ENCODE measurements at places on chromosomes 5 and 9.

DNA sequence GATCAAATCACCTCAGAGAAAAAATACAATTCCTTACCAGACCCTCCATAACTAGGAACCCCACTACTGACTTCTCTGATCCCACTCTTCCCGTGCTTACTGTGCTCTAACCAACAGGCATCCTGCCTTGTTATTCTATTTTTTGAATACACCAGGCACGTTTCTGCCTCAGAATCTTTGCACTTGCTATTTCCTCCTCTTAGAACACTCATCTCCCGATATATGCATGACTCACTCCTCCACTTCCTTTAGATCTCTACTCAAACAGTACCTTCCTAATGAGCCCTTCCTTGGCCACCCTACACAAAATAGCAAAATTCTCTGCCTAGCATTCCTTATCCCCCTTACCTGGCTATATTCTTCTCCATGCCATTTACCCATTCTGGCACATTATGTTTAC lies 43.9 kb downstream of the MAPKAP1 start:
- no peak for DNase-seq

GRCh38 chr5:156327296-156327695 lies 332 bp downstream of the SGCD start:
- no peak for DNase-seq

DNA sequence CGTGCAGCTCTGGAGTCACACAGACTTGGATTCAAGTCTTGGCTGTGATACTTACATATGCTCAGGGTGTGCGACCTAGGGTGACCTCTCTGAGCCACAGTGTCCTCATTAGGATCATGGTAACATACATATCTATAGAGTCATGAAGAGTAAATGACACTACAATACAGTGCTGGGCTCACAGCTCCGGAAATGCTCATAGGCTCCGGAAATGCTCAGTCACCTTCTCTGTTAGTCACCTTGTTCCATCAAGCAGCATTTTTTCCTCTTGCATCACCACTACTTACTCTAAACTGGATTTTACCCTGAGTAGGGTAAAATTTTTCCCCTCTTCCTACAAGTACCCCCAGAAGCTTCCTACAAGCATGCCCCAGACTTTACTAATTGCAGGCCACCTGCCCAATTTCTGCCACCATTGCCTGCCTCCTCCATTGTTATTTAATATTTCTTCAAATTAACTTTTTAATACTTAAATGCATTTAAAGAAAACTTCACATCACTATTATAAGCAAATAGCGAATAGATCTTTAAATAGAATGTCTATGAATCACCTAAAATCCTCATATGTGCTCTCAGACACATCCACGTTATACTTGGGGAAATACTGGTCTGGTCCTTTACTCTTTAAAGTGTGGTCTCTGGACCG lies 147.6 kb upstream of the SPRY4 start:
- no peak for DNase-seq

- DNase-seq, result no peak
These were observed 55.2 kb upstream of the FYB1 start for GRCh38 chr5:39274398-39275085.

DNA sequence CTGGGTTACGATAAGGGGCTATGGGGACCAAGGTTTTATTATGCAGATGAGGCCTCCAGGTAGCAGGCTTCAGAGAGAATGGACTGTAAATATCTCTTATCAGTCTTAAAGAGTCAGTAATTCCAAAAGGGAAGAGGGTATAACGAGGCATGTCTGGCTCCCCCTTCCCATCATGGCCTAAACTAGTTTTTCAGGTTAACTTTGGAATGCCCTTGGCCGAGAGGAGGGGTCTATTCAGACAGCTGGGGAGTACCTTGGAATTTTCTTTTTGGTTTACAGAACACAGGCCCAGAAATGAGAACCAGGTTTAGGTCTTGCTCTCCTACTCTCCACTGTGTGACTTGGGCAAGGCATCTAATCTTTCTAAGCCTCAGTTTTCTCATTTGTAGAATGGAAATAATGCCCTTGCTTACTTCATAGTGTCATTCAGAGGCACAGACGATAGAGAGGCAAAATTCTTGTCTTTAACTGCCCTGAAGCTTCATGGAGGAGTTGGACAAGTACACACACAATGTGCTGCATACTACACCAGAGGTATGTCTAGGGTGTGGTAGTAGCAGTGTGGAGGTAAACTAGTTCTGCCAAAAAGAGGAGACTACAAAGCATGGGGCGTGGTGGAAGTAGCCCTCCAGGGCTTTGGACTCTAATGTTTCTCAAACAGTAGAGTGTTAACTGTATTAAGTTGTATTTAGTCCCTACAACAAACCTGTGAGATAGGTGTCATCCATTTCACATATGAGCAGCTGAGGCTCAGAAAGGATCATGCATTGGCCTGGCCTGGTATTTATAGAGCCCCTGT lies 45.5 kb downstream of the IRF1 start:
- no peak for DNase-seq

DNA sequence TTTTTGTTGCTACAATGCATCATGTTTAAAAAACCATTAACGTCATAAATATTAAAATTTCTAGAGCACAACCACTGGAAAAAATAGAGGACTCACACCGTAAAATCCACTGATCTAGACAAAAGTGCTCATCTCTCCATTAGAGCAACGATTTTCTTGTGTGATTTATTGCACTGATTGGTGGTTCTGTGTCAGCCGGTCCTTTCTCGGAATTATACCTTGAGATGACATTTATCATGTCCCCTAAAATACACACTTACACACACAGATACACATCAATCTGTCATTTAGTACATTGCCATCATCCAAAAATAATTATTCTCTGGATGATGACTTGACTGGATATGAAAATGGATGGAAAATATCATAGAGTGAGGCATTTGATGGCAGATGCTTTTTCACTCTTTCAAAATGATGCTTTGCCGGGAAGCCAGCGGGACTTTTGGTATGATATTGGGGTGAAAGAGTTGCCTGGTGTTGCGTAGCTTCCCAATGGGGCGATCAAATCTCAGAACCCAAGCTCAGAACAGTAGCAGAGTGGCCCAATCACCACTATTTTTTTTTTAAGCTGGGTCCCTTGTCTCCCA lies 226.6 kb downstream of the GAS1 start:
- no peak for DNase-seq

DNA sequence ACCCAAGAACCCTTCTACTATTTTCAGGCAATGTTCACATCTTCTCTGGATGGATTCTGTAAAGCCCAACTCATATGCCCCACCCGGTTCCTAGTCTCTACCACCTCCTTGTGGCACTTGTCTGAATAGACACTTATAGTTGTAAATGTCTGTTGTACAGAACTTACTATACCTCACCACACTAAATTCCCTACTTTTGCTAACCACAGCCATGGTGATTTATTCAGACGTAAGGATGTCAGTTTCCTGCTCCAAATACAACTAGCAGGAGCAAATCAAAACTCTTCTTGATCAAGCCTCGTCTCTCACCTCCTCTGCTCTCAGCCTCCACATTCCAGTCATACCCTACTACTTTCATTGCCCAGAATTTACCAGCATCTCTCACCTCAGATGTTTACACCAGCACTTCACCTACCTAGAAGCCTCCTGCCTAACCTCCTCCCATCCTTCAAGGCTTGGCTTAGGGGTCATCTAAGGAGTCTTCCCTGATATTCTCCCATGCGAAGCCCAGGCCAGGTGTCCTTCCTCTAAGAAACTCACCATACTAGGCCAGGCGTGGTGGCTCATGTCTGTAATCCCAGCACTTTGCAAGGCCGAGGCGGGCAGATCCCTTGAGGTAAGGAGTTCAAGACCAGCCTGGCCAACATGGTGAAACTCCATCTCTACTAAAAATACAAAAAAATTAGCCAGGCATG lies 75.5 kb downstream of the MAPKAP1 start:
- peak; percentile 84 for DNase-seq

DNA sequence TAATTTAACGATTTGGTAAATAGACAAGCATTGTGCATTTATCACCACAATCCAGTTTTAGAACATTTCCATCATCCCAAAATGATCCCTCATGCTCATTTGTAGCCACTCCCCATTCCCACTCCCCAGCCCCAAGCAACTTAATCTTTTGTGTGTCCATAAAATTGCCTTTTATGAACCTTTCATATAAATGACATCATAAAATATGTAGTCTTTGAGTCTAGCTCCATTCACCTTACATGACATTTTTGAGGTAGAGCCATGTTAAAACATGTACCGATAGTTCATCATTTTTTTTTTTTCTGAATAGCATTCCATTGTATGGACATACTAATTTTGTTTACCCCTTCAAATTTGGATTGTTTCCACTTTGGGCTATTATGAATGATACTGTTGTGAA lies 70.5 kb downstream of the C9orf85 start:
- DNase-seq, result no peak

DNA sequence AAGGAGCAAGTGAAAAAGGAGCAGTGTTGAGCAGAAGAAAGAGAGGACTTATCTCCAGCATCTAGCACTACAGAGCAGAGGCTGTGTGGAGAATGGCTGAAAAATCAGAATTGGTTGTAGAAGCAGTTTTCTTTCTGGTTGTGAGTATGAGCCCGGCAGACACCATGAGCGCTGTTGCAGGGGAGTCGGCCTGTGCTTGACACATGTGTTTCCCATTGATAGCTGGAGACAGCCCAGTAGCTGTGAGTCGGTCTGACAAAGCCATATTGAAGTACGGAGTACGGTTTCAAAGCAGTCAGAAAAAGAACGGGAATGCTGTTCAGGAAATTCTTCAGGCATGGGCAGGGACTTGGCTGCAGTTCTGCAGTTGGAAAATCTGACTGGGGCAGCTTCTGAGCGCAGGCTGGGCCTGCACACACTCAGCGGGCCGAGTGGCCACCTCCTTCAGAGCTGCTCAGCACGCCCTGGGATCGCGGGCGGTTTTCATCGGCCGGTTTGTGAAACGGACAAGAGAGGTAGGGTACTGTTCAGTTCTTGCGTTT lies at the start of gene SGCD:
SGCD (plus strand) TSS at position 447 of the 542 bp plus-strand sequence.
- DNase-seq, result peak; percentile 10

Measured in HuH-7 (cell line).